NCI-H446 (cell line): ENCODE measurements at places on chromosomes 3 and 15.
A peak's percentile ranks its signal among the peaks of the same experiment; 100 is the strongest.

GRCh38 chr3:98875535-98875934 is 26.0 kb downstream of the DCBLD2 start:
- DNase-seq: no peak

DNA sequence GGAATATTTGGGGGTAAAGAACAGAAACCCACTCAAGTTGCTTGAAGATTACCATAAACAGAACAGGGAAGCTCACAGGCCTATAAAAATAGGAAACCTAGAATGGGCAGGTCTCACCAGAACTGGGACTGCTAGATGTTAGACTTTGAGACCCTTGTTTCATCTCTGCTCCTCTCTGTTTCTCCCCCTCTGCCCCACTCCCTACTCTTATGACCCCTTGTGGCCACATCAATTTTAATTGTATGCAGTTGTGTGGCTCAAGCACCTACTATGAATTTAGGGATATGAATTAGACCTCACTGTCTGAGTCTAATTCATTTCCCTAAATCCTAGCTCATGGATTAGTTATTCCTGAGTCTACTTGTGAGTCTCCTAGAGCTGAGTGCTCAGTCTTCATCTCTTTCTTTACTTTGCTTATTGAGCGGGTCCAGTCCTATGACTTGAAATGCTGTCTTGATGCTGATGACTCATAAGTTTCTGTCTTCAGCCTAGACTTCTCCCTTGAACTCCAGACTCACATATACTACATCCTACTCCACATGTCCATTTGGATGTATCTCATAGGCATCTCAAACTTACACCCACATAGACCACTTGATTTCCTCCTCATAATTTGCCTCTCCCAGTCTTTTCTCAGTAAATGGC is 78.7 kb downstream of the ITPR1 start:
- DNase-seq: no peak

- DNase-seq: no peak
These were observed 18.0 kb upstream of the ACAN start for GRCh38 chr15:88785217-88785616.

GRCh38 chr3:177622520-177622919 is 425.2 kb upstream of the TBL1XR1 start:
- no peak for DNase-seq

GRCh38 chr15:34109797-34110663 is 8.1 kb downstream of the PGBD4 start:
- DNase-seq: peak; percentile 12

DNA sequence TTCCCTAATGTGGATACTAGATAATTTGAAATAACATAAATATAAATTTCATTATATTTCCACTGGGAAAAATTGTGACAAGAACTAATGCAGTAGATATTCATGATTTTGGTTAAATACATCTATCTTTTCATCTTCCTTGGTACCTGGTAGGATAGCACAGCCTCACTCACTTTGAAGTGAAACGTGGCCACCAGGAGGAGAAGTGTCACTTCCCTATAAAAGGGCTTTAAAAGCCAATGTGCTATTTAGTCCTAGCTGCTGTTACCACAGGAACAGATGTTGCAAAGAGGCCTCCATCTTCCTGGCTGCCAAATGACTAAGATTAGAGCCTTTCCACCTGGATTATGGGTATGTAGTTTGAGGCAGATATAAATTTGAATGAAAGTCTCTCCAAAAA is 140.0 kb downstream of the PLOD2 start:
- no peak for DNase-seq

DNA sequence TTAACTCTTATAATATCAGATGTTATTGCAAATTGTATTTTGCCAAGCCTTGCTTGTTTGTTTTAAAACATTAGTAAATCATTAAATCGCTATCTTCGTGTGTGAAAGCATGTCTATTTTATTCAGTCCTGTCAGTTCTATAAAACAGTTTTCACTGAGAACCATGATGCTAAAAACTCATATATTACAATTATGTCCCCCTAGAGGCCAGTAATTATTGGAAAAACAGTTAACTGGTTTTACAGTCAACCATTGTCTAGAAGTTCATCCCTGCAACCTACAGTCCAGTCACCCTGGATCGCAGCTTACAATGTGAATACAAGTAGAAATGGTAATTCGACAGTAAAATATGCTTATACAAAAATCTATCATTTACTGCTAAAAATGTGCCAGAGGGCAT is 311.5 kb upstream of the ROBO2 start:
- no peak for DNase-seq

- DNase-seq: no peak
These were observed 20.3 kb upstream of the PROK2 start for GRCh38 chr3:71805199-71805598.

GRCh38 chr3:149512073-149512782 is 37.7 kb downstream of the TM4SF4 start:
- peak; percentile 82 for DNase-seq

- no peak for DNase-seq
These were observed 112.5 kb upstream of the SMAD3 start for GRCh38 chr15:66952756-66953522.

DNA sequence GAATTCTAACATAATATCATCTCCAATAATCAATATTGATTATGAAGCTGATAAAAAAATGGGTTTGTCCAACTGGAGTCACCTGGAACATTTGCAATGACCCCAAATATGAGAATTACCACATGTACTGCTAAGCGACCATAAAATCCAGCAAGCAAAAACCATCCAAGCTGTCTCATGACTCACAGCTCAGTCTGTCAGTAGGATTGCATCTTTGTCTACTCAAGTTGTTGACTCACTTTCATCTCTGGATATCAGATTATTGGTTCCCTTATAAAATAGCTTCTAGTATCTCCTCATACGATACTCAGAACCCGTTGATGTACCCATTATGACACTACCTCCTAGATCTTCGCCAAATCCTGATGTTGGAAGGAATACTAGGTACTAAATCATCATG is 209.8 kb upstream of the ATP11B start:
- no peak for DNase-seq

GRCh38 chr15:86591994-86592735 is 512.5 kb downstream of the AGBL1 start:
- DNase-seq: no peak

- no peak for DNase-seq
These were observed at the start of gene SLC49A4 for GRCh38 chr3:122794779-122795673. TSS of gene SLC49A4 (plus strand) at chr3:122795069. CDS start at chr3:122795193, 124 bp downstream.

DNA sequence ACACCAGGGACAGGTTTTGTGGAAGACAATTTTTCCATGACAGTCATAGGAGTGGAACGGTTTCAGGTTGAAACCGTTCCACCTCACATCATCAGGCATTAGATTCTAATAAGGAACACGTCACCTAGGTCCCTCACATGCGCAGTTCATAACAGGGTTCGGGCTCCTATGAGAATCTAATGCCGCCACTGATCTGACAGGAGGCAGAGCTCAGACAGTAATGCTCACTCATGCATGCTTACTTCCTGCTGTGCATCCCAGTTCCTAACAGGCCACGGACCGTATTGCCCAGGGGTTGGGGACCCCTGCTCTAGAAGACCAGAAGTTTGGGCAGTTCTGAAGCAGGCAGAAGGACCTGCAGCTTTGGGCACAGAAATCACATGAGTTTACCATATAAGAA is 61.5 kb downstream of the MYO1E start:
- no peak for DNase-seq

DNA sequence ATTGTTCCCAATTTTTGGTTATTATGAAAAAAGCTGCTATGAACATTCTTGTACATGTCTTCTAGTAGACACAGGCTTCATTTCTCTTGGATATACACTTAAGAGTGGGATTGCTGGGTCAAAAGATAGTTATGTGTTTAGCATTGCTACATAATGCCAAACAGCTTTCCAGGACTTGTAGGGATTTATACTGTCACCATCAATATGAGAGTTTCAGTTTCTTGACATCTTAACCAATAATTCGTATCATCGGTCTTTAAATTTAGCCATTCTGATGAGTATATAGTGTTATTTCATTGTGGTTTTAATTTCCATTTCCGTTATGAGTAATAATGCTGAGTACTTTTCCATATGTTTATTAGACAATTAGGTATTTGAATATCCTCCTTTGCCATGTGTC is 190.3 kb upstream of the PFN2 start:
- DNase-seq: no peak

DNA sequence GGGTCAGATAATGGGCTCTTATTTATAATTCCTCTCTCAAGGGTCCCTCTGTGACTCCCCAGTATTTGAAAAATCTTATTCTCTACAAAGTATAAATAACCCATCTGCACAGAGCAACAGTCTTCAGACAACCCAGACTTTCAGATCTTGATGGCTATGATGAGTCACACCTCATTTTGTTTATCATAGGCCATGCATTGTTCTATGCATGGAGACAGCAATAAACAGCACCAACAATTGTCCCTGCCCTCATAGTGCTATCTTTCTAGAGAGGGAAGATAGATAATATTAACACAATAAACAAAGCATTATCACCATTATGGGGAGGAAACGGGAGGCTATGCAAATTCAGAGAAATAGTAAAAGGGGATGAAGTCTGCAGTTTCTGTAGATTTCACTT is 13.4 kb downstream of the FHIT start:
- no peak for DNase-seq

DNA sequence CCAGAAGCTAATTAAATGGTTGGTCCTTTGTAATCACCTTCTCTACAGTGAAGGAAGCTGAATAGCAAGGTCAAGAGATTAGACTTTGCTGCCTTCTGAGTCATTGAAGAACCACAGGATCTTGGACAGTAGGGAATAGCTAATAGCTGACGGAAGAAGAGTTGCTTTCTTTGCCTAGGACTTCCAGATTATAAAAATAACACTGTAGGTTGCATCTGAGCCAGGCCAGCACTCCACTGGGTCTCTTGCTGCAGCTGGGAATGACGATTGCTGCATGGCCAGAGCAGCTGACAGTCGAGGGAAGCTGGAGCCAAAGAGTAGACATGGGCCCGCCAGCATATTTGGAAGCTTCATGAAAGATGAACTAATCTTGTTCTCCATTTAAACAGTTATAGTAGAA is 81.5 kb upstream of the KCNMB2 start:
- peak; percentile 84 for DNase-seq

DNA sequence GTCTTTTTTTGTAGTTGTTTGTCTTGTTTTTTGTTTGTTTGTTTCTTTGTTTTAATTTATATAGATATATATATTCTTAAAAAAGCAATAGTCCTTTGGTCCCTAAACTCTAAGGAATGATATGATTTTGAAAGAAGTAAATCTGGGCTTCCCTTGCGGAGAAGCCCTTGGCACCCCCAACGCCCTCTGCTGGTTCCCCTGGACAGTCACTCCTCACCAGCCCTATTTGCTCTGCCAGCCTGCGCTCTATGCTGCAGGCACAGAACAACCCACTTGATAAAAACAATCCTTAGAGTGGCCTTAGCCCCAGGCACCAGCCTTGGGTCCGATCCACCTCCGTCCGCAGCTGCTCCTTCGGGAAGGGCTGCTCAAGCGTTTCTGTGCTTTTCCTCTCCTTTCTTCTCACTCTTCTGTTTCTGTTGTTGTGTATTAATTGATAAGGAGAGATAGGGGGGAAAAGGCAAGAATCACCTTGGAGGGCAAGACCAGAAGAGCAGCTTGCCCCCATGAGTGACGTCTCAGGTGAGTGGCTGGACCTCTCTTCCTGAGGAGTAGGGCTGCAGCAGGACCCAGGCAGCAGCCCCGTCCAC is 13.7 kb upstream of the PARP6 start:
- no peak for DNase-seq

GRCh38 chr15:93289941-93290617 is 201.1 kb upstream of the RGMA start:
- DNase-seq: no peak

GRCh38 chr3:100041328-100041749 is 73.0 kb downstream of the FILIP1L start:
- peak; percentile 5 for DNase-seq

GRCh38 chr3:159819676-159820075 is 169.0 kb upstream of the IL12A start:
- DNase-seq: no peak

GRCh38 chr15:70817266-70817665 is 36.7 kb downstream of the LARP6 start:
- no peak for DNase-seq

GRCh38 chr3:62109534-62109933 is 263.8 kb downstream of the FEZF2 start:
- no peak for DNase-seq

DNA sequence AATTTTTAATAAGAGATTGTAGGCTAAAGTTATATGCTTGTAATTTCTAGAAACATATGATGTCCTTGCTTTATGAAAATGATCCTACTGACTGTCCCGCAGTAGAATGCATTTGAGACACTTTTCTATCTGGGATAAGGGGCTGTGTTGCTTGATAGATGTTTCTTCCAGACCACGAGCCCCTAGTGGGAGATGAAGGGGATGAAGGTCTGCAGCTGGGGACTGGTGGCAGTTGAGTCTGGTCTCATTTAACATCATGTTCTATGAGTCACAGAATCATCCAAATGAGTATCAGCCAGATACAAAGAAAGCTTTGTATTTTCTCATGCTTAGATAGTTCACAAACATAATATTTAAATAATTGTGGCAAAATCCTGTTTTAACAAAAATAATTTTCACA is 84.3 kb upstream of the PRTG start:
- DNase-seq: no peak

GRCh38 chr15:90132437-90132836 is 30.2 kb upstream of the IDH2 start:
- no peak for DNase-seq

DNA sequence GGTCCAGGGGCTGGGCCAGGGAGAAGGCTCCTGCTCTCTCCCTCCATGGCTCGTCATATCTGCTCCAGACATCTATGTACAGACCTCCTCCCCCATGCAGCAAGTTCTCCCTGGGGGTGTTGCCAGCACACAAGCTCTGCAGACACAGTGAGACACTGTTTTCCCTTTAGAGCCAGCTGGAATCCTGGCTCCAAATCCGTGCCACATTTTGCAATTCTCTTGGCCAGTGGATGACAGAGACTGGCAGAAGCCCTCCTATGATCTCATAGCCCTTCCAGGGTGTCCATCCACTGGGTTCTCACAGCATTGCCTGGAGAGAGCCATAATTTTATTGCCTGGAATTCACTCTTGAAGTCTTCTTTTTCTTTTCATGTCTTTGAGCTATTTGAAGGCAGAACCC is 203.9 kb downstream of the TLE3 start:
- DNase-seq: peak; percentile 18

- no peak for DNase-seq
These were observed 534.6 kb downstream of the FOXP1 start for GRCh38 chr3:71048948-71049347.

DNA sequence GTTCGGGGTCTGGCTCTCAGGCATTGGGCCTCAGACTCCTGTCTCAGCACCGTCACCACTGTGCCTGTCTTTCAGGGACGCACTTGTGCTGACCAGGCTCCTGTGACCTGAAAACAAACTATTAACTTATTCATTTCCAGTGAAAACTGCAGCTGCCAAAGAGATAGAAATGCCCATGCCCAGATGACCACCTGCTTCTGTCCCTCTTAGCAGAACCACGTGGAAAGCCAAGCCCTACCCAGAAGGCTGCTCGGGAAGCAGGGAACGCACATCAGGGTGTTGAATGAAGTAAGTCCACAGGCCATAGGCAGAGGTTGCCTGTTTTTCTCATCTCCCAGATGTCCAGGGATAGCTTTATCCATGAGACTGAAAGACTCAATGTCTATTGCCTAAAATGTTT is 219.3 kb downstream of the EBLN2 start:
- DNase-seq: no peak
